ENCODE measurements at places on chromosomes 1 and 21.
A peak's percentile ranks its signal among the peaks of the same experiment; 100 is the strongest.

DNA sequence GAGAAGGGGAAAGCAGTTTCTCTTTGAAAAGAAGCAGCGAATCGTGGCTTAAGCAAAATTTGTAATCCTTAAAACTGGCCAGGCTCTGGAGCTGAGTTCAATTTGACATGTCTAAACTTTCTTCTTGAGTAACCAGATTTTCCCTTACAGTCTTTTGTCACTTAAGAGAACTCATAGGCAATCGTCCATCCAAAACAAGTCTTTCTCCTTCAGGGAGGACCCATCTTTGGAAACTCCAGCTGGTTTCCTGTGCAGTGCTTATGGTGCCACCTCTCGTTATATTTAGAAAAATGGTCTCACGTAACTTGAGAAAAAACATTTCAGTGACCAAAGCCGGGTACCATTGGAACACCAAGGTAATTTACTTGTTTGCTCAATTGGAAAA, 1.8 kb upstream of the PTTG1IP start:
- DNase-seq = no peak

DNA sequence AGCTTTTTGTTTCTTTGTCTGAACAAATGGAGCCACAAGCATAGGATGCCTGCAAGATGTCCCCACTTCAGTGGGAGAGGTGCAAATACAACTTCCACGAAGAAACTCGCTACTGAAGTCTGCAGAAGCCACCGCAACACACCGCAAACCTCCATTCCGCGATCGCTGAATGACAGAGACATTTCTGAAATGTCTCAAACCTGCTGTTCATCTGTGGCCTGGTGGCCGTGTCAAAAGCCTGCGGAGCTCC, 1.0 kb downstream of the TP53BP2 start:
- peak; percentile 10 for DNase-seq

DNA sequence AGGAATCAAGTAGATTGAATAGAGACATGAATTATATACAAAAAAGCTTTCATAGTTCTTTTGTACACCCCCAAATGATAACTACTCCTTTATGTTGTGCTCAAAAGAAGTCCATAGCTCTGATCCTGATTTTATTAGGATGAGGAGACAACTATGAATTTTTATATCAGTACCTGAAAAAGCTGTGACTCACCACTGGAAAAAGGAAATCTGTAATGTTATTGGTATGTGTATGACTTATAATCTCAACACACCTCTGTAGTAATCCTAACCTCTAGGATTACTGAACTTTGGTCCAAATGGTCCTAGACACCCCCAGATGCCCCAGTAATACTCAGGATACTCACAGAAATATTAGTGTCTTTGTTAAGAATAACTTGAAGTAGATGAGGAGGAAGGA, 10.2 kb downstream of the PRKAB2 start:
- DNase-seq = no peak

GRCh38 chr1:1318131-1318652, 6.3 kb downstream of the INTS11 start:
- no peak for DNase-seq

DNA sequence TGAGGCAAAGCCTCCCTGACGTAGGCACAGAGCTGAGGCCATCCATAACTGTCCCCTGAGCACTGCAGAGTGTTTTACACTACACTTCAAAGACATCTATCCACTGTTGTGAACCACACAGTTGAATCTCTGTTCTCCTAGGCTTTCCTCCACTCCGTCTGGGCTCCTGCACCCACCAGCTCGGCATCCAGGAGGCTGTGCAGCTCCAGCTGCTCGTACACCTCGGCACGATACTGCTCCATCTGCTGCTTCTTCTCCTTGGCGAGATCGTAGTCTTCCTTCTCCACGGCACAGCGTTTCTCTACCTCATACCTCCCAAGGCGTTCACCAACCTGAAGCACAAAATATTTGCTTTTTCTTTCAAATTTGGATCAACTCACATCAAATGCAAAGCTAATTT, 18.2 kb downstream of the CEP104 start:
- DNase-seq = no peak

DNA sequence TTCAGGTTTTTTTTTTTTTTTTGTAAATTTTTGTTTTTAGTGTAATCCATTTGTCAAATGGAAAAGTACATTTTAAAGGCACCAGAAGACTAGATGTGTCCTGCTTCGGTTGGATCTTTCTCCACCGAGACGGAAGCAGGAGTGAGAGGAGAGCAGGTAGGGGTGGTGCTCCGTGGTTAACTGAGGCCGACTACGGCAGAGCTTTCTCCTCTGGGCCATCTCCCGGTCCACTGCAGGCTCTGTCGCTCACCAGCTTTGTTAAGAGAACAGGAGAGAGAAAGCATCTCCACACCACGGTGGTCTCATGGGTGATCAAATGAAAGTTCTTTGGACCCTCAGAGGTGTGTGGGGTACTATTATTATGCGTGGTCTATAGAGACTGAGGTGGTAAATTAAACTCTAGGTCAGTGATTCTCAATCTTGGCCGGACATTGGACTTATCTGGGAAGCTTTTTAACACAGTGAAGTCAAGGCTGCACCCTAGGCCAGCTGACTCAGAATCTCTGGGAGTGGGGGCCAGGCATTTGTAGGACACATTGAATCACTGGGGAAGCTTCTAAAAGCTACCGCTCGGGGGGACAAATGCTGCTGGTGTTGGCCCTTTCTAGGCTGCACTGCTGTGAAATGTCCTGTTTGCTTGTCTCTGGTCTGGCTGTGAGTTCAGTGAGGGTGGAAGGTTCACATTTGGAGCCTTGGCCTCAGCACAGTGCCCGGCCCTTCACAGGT, 25.0 kb downstream of the ABCA4 start:
- no peak for DNase-seq

GRCh38 chr1:46616277-46617107, at the start of gene MOB3C:
TSS of gene MOB3C (minus strand) at chr1:46616811. CDS start at chr1:46613321, 3,490 bp downstream.
- peak; percentile 68 for DNase-seq

Data from NCI-H774 (cell line).